Stimulated activated CD4-positive, alpha-beta T cell treated with anti-CD3 and anti-CD28 coated beads, Interleukin-12 subunit alpha, Interleukin-12 subunit beta, amount 100 ng/mL, for 4 hours (primary cell): ENCODE measurements at places on chromosomes 1 and 21.
A peak's percentile ranks its signal among the peaks of the same experiment; 100 is the strongest.

DNA sequence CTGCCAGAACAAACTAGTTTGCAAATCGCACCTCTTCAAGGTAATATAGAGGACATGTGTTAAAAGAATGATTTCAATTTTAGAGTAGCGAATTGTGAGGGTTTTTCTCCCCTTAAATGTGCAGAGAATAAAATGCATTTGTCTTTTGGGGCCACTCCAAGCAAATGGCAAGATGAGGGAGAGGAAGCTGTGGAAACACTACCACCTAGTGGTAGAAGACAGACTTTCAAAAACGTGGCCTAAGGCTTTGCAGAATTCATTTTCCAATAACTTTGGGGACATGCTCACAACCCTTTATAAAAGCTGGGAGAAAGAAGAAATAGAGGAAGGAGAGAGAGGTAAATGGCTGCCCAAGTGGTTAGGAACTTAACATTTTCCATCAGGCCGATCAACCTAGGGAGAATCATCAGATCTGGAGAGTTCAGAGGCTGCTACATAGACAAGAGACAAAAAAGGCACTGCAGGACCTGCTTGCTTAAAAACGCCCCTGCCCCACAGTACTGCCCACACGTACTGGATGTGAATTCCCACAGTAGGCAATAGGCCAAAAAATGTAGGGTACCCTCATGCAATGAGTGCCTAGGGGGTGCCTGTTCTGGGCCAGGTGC is 15.7 kb upstream of the RCAN1 start:
- no peak for DNase-seq

DNA sequence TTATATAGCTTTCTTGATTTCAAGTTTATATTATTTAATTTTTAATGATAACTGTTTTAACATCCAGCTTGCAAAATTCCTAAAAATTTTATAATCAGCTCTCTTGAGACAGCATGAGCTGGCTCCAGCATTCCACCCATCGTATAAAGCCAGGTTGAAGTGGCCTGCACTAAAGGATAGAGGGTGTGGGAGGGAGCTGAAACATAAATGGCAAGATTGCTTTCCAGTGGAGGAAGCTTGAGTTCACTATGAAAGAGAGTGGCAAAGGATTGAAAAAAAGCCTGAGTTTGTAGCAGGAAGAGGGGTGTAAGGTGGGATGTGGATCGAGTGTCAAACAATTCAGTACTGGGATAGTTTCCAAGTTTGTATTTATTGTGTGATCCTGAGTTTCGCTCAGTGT is 48.5 kb upstream of the ZNF644 start:
- no peak for DNase-seq

GRCh38 chr1:186420923-186421322 is 40.0 kb downstream of the PDC start:
- DNase-seq, result no peak

DNA sequence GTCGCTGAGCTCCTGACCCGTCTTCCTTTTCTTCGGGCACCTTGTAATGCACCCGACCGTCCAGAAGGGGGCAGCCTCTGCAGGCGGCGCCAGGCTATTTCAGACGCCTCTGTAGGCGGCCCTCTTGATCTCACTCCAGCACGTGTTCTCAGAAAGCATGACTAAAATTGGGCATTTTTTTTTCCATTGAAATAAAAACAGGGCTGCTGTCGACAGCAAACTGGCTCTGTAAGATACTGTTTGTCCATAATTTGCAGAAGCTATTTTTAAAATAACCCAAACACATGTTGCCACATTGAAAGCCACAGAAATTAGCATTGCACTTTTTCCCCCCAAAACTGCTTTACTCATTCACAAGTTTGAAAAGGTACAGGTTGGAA is 78.0 kb downstream of the STUM start:
- peak; percentile 76 for DNase-seq

DNA sequence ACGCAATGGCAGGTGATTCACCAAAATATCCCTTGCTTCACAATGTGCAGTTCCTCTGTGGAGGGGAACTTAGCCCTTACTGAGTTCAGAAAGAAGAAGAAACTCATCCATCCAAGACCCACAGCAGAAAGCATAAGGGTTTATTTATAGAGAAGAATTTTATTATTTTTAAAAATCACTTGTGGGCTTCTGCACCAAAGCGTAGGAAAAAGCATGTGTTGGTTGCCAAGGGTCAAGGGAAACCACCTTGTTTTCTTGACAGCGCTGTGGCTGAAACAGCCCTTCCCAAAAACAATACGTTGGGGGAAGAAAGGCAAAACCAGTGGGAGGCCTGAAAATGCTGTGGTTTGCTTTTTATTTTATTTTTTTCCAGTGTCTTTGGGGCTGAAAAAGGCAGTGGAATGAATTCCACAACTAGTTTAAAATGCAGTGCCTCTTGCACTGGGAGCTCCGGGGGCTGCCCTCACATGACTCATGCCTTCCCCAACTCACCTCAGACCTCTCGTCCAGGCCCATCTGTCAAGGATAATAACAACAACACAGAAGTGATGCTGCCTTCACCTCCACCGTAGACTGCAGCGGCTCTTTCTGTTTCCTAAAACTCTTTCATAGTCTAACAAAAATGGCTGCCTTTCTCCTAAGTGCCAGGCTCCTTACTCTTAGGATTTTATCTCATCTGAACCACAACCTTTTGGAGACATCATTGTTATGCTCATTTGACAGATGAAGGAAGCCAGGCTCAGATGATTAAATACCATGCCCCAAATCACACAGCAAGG is 224.2 kb upstream of the JUN start:
- DNase-seq, result no peak

DNA sequence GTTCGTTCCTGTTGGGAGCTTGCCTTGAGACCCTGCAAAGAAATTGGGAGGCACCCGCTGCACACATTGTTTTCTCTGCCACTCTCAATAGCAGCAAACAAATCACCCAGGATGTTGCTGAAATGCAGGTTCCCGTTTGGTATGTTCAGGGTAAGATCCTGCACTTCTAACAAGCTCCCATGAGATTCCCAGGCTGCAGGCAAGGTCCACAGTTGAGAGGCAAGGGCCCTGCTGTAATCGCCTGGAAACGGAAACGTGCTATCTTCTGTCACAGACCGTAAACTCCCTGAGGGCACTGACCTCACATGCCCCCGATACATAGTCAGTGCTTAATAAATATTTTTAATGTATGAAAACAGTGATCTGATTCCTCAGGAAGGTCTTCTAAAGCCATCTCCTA is 37.8 kb downstream of the XCL1 start:
- DNase-seq, result no peak

DNA sequence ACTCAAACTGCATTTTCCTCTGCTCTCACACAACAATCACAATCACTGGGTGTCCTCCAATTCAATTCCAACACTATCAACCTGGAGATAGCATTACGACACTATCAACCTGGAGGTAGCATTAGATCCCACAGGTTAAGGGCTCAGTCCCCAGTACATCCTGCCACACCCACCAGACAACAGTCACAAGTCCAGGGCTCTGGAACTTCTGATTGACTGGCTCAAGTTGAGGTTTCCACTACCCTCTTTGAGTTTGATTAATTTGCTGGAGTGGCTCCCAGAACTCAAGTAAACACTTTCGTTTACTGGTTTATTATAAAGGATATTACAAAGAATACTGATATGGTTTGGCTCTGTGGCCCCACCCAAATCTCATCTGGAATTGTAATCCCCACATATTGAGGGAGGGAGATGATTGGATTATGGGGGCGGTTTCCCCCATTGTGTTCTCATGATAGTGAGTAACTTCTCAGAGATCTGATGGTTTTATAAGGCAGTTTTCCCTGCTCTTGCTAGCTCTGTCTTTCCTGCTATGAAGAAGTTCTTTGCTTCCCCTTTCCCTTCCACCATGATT is 49.6 kb upstream of the ARHGAP29 start:
- DNase-seq, result no peak
